ENCODE measurements at places on chromosomes 13 and 19.

- DNase-seq = no peak
These were observed 37.4 kb downstream of the DOCK9 start for GRCh38 chr13:98940325-98941001.

GRCh38 chr13:45209229-45209628 is 8.4 kb upstream of the KCTD4 start:
- no peak for DNase-seq

DNA sequence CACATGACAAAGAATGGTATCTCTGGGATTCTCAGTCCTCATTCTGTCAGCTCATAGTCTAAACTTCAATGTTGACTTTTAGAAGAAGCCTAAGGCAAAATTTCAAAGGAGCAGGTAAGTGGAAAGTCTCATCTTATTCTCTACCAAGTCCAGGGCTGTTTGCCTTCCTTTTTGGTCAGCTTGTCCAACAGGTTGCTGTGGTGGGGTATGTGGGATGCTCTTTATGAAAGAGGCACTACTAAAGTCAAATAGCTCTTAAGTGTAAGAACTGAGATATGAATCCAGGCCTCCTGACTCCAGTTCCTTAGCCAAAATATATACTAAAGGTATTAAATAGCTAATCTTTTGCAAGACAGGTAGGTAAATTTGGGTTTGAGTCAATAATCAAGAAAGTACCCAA is 540.6 kb upstream of the SPRY2 start:
- no peak for DNase-seq

DNA sequence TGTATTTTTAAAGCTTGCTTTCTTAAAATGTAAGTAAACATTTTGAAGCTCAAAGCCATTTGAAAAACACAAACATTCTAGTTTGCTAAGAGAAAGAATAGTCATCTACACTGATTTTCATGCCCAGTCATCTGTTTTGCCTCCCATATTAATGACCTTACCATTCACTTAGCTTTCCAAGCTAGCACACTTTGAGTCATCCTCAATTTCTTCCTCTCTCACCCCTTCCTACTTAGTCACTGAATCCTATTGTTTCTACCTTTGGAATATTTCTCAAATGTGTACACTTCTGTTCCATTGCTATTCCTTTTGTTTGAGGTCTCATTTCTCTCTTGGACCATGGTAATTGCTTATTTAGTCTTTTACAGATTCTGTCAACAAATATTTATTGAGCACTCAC is 7.3 kb upstream of the HS6ST3 start:
- no peak for DNase-seq

DNA sequence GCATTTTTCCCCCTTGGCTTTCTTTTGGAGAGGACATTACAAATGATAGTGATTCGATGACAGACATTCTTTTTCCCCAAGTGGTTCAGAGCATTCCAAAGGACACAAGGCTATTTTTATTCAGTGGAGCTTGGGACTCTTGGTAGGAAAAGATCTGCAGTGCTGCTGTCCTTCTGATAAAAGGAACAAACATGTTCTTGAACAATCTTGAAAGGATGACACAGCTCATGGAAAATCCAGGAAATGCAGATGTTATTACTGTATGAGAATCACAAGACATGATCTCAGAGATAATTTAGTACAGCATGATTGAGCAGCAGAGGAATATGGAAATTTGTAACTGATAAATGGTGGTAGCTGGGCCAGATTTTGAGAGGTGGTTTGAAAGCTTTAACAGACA is 96.2 kb upstream of the RFC3 start:
- DNase-seq = no peak

DNA sequence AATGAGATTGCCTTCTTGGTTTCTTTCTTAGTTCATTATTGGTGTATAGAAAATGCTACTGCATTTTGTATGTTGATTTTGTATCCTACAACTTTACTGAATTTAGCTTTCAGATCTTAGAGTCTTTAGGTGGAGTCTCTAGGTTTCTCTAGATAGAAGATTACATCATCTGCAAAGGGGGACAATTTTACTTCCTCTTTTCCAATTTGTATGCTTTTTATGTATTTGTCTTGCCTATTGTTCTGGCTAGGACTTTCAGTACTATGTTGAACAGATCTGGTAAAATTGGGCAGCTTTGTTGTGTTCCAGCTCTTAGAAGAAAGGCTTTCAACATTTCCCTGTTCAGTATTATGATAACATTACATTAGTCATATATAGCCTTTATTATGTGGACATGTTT is 101.0 kb upstream of the SPRY2 start:
- no peak for DNase-seq

GRCh38 chr13:19862481-19863313 is 752 bp downstream of the ZMYM5 start:
- DNase-seq = peak; percentile 54

- no peak for DNase-seq
These were observed 401.7 kb upstream of the HTR2A start for GRCh38 chr13:47298506-47298905.

DNA sequence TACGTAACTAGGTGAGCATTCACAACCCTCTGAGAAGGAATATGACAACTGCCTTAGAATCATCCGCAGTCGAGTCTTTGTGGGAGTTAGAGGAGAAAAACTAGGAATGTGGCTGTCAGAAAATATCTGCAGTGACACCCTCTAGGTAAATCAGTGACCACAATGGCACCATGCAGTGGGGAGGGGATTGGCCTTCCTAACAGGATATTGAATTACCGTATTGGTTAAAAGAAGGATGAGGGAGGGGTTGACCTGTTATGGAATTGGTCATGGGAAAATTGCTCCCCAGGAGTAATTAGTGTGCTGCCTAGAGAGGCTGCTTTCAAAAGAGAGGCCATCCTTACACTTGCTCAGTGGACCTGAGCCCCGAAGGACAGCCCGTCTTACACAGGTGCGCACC is 205.6 kb upstream of the SOX1 start:
- DNase-seq = no peak

DNA sequence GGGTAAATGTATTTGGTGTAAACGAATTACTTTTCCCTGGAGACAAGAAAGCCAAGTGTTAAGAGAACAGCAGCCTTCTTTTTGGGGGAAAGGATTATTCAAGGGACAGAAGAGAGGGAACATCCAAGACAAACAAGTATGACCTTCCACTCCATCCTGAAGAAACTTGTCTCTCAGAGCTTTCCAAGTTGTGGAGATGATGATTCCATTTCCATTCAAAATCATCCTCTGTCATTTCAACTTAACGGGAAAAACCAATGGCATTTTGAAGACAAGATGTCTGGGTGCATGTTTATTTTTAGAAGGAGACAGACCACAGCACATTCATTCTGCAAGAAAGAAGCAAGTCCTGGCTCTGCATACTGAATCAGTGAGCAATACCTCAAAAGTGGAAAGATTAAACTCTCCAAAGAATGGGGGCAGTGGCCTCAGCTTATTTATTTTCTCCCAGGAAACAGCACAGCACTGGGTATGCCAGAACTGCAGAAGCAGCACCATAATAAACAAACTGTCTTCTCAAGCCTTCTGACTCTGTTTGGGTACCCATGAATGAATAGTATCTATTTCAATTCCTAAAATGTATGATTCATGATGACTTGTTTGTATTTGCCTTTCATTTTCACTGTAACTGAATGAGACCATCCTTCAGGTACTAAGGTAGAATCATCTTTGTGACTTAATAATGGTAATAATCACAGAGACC is 541.0 kb downstream of the RFC3 start:
- no peak for DNase-seq

DNA sequence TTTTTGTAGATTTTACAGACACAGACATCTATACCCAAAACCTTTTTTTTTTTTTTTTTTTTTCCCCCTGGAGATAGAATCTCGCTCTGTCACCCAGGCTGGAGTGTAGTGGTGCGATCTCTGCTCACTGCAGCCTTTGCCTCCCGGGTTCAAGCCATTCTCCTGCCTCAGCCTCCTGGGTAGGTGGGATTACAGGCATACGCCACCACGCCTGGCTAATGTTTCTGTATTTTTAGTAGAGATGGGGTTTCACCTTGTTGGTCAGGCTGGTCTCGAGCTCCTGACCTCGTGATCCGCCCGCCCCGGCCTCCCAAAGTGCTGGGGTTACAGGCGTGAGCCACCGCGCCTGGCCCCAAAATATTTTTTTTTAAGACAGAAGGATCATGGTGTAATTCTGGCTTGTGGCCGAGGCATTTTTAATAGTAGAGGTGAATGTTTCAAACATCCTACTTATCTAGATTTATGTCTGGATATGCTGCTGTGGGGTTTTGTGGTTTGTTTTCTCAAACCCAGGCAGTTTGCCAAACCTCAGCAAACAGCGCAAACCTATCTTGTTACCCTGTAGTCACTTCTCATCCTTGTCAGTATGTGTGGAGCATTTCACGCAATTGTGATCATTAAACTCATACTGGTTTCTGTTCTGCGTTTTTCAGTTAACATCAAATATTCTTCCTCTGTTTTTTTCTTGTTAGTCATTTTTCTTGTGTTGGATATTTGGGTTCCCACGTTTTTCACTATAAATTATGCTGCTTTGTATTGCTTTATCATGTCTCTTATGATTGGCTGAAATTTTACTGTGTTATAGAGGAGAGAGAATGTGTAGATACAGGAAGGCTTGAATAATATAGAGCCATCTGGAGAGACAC is 36.2 kb upstream of the GARRE1 start:
- DNase-seq = peak; percentile 67

GRCh38 chr13:35016362-35017112 is 74.5 kb downstream of the NBEA start:
- no peak for DNase-seq

GRCh38 chr13:95256091-95256490 is 45.2 kb downstream of the ABCC4 start:
- no peak for DNase-seq

- no peak for DNase-seq
These were observed 46.9 kb upstream of the UBE2L5 start for GRCh38 chr13:30375265-30375835.

- no peak for DNase-seq
These were observed 2526.7 kb upstream of the PCDH20 start for GRCh38 chr13:63942372-63942771.

DNA sequence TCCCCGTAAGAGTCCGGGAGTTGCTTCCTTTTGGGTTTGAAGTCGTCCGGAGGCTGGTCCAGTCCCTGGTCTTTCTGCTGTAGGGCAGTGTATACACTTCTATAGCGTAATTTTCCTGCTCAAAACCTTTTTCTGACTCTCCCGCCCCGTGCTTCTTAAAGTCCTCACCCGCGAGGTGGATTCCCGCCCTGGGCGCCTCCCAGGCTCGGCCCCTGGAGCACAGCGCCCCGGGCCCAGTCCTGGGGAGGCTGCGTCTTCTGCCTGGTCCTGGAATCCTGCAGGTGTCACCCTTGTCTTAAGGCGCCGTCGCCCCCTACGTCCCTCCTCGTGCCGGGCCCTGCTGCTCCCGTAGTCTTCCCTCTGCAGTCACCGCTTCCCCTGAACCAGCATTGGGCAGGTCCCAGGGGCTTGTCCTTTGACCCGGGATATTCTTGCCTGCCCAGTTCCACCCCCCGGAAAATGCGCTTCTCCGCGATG is 34.4 kb upstream of the ZNF808 start:
- no peak for DNase-seq

- DNase-seq = no peak
These were observed 9.8 kb downstream of the MVB12A start for GRCh38 chr19:17429641-17430113.

Measured in activated naive CD4-positive, alpha-beta T cell treated with Interleukin-2 at 50 U/mL for 16 hours (primary cell).